ENCODE measurements at places on chromosomes 2 and 18.

GRCh38 chr2:217396586-217396985 lies 536.7 kb upstream of the TNP1 start:
- DNase-seq, result no peak

DNA sequence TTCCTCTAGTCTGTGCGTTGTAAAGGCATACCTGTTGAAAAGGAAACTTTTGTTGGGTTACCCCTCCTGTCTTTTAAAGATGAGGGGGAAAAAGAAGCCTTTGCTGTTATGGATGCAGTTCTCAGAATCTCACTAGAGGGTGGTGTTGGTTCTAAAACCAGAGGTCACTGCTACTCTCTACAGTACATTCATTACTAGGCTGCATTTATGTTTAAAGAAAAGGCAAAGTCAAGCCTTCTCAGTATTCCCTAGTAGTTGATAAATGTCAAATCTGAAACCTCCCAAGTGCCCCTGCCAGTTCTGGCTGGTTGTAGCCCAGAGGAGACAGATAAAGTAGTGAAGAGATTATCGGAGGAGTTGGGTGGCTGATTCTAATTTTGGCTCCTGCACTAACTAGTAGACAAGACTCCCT lies 1.4 kb upstream of the PLCL1 start:
- no peak for DNase-seq

DNA sequence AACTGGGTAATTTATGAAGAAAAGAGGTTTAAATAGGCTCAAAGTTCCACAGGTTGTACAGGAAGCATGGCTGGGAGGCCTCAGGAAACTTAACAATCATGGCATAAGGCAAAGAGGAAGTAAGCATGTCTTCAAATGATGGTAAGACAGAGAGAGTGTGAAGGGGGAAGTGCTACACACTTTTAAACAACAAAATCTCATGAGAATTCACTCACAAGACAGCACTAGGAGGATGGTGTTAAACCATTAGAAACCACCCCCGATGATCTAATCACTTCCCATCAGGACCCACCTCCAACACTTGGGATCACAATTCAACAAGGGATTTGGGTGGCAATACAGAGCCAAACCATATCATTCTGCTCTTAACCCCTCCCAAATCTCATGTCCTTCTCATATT lies 34.9 kb downstream of the CFAP210 start:
- no peak for DNase-seq

GRCh38 chr18:76394780-76395476 lies 100.1 kb downstream of the ZNF516 start:
- DNase-seq, result no peak

- no peak for DNase-seq
Observed at GRCh38 chr2:233442028-233442310, 87.7 kb downstream of the DGKD start.

DNA sequence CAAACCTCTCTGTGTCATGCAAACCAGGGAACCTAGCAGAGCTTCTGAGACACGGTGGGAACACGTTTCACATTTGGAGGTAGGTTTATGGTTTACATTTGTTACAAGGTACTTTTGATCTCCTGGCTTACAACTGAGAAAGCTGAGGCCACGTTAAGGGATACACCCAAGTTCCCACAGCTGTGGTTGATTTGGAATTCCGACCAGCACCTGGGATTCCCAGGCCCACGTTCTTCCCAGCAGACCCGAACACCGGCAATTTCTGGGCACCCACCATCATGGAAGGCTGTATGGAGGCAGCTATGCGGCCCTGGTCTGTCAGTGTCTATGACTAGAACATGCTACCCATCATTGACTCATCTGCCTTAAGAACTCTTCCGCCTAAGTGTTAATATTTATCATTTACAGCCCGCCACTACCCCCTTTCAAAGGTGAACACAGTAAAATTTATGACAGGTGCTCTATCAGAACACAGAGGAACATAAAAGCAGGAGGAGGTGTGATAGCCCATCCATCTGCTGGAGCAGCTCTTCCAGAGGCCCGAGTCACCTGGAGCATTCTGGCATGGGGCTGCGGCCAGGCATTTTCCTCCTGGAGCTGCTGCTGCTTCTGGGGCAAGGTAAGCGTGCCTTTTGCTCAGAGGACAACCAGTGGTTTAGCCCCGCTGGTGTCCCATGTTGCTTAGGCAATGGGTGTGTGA lies at the start of gene PLB1:
Gene PLB1, plus strand, starts transcription at position 510 of the 700 bp plus-strand sequence. Its CDS starts 55 bp downstream, at position 565.
- no peak for DNase-seq

DNA sequence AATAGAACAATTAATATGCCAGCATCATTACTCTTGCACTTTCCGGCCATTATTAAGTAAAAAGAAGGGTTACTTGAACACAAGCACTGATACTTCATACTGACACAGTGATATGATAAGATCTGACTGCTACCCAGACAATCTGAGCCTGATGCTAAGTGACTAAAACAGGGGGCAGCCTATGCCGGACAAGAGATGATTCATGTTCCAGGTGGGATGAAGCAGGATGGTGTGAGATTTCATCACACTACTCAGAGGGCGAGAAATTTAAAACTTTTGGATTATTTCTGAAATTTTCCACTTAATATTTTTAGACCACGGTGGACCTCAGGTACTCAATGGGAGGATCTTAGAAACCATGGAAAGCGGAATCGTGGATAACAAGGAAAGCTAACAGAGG lies 61.7 kb downstream of the LIPG start:
- no peak for DNase-seq

GRCh38 chr2:57828221-57828620 lies 218.4 kb upstream of the VRK2 start:
- DNase-seq, result no peak

DNA sequence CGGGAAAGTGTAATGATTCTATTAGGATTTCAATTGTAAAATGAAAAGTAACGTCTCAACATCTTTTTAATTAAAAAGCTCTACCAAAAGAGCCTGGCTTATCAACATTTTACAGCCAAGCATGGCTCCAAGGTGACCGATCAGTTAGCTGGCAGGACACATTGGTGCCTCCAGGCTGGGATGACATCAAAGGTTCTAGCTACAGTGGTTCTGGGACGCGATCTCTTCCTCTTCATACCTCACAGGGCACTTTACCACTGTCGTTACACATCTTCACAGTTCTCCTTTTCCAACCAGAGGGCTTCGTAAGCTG lies 693 bp downstream of the ORC2 start:
- no peak for DNase-seq

GRCh38 chr2:198376677-198377076 lies 572.3 kb downstream of the PLCL1 start:
- no peak for DNase-seq
